ENCODE measurements at places on chromosomes 7 and 10.

- DNase-seq = no peak
Measured at GRCh38 chr10:48463318-48464003, 141.4 kb downstream of the ARHGAP22 start.

DNA sequence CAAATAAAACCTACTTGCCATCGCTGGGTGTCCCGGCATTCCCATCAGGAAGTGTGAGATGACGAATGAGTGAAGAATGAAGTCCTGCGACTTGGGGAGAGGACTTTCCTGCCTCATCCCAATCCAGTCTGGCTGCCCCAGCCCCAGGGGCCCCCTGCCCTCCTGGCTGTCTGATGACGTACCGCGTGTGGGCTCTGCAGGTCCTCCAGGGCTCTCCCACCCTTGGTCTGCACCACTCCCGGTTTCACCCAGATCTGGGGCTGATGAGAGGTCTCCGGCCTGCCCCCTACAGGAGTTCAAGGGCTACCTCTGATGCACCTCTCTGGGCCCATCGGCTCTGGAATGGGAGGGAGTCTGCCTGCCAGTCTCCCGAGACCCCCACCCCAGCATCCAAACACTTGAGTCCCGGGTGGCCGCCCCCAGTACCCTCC, 9.8 kb downstream of the ATP6V1F start:
- no peak for DNase-seq

- DNase-seq = no peak
Measured at GRCh38 chr10:82515256-82515655, 640.3 kb downstream of the NRG3 start.

GRCh38 chr7:126696256-126697038, 556.3 kb downstream of the GRM8 start:
- DNase-seq = no peak

DNA sequence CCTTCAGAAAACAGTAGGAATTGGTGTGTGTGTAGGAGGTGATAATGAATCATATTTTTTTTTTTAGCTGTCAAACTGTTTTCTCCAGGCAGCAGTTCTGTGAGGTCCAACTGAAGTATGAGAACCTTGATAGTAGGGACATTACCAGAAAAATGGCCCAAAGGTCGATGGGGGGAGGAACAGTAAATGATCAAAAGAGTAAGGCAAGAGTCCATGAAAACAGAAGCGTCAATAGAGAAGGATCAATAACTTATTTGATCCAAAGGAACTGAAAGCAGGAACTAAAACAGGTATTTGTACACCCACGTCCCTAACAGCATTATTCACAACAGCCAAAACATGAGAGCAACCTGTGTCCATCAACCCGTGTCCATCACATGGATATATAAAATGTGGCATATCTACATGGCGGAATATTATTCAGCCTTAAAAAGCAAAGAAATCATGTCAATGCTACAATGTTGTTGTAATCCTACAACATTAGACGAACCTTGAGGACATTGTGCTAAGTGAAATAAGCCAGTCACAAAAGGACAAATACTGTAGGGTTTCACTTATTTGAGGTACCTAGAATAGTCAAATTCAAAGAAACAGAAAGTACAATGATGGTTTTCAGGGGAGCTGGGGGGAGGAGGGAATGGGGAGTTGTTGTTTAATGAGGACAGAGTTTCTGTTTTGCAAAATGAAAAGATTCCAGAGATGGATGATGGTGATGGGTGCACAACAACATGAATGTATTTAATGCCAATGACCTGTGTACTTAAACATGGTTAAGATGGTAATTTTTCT, 214.0 kb upstream of the KLF14 start:
- no peak for DNase-seq

DNA sequence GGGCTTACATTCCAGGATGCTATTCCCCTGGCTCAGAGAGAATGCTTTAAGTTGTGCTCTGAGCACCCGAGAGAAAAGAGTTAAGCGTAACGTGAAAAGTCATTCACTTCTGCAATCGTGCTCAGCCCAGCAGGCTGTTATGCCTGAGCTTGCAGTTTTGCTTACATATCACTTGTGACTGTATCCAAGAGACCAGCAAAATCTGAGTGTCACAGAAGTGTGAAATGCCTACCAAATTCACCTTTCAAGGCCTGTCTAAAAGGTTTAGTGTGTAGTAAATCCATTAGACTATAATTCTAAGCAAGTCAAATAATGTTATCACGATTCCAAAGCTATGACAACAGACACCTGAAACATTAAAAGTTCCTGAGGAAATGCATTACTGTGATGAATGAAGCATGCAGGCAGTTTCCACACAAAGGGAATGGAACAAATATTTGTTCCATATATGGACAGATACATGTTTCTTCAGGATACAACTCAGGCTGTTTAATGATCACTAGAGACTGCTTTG, 20.1 kb downstream of the ITGB1 start:
- DNase-seq = no peak

DNA sequence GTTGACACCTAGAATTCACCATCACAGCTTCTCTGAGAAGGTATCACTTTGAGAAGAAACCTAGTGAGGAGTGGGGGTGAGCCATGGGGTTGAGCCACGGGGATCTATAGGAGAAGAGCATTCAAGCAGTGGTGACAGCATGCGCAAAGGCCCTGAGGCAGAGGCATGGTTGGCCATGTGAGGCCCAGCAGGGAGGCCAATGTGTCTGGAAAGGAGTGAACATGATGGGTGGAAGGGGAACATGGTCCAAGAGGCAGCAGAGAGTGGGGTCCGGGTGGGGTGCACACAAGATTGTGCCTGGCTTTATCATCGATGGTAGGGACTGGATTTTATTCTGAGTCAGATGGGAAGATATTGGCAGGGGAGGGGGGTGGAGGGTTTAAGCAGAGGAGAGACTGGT, 36.0 kb upstream of the LEP start:
- no peak for DNase-seq

GRCh38 chr7:2730846-2731770, 43.1 kb downstream of the AMZ1 start:
- DNase-seq = no peak

DNA sequence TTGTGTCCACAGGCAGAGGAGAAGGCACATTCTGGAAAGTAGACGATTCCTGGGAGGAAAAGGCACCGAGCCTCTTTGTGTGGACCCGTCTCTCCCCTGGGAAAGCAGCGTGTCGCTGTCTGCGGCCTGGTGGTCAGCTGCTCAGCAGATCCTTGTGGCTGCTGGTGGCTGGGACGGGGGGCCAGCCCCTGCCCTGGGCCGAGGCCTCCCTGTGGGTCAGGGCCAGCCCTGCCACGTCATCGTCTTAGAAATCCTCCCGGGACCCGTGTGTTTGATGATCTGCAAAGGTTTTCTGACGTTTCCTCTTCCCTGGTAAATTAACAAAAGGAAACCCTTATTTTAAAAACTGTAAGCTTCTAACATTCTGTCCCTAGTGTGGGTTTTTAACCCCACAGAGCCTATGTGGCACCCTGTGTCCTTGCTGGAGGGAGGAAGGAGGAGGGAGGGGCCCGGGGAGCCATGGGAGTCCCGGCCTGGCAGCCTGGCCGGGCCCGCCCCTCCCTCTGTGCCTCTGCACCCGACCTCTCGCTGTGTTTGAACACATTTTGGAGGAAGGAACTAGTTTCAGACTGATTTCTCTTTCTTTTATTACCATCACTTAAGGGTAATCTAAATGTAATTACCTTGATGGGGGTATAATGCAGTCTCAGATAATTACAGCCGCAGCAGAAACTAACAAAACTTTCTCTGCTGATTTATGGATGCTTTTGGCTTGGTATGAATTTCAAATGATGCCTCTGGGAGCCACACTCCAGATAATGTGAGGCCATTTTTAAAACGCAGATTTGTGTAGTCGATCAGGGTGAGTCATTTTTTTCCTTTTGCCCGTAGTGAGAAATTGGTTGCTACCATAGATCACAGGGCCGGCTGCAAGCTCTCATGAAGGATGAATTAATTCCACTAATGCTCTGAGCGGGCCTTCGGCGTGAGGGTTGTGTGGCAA, 85.5 kb downstream of the NKX6-2 start:
- DNase-seq = no peak

GRCh38 chr7:104208421-104208780, 588 bp upstream of the ORC5 start:
- DNase-seq = no peak

- DNase-seq = peak; percentile 46
Measured at GRCh38 chr7:99791667-99792369, 7.8 kb upstream of the CYP3A4 start.
